ENCODE measurements at places on chromosomes 4 and X.
A peak's percentile ranks its signal among the peaks of the same experiment; 100 is the strongest.

DNA sequence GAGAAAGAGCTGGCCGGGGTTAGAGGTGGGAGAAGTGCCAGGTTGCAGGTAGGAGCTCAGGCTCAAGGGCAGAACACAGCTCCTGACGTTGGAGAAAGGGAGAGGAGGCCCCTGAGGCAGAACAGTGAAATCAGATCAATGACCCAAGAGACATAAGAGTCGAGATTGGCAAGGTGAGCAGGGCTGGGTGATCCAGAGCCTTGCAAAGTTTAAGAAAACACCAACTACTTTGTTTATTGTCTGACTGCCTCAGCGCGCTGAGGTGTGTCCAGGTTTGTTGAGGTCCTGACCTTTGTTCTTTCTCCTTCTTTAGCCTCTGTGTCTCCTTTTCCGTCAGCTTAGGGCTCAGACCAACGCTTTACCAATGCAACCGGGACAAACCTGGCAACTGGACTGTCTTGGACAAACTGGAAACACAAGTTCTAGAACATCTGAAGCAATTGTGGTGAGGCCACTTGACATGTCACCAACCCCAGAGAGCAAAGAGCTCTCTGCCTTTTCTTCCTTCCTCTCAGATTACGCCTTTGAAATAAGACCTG is 28.3 kb downstream of the CHRNA9 start:
- DNase-seq: no peak

GRCh38 chr4:34181311-34181841 is 2062.9 kb downstream of the ARAP2 start:
- peak; percentile 96 for DNase-seq

- no peak for DNase-seq
Observed at GRCh38 chr4:1772853-1773538, 20.1 kb upstream of the FGFR3 start.

DNA sequence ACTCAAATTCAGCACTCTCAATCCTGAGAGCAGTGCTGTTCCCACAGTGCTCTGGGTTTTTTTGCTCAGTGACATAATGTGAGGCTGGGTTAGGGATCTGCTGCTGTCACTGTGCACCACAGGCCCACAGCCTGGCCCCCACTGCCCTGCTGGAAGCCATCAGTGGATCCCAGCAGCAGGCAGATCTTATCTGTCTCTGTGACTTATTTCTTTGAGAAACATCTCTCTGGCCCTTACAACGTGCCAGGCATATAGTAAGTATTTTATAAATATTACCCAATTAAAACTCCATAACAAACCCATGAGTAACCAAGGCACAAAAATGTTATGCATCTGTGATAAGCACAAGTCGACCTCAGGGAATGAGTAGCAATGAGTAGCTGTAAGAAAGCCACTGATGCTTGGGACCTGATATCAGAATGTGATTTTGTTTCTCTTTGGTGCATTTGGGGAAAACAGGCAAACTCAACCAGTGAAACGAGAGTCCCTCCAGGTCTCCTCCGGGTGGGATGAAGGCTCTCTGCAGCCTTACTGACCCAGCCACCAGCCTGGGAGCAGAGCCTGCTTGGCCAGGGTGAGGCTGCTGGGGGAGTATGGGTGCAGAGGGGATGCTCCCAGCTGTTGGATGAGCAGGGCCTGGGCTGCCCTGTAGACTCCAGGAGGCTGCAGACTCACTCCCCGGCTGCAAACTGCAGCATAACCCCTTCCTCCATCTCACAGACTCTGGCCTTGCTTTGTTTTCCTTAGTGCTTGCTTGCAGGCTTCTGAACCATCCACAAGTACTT is 172.7 kb upstream of the LNX1 start:
- DNase-seq: peak; percentile 96

- DNase-seq: peak; percentile 52
Observed at GRCh38 chr4:127211650-127212560, 420.9 kb upstream of the INTU start.

DNA sequence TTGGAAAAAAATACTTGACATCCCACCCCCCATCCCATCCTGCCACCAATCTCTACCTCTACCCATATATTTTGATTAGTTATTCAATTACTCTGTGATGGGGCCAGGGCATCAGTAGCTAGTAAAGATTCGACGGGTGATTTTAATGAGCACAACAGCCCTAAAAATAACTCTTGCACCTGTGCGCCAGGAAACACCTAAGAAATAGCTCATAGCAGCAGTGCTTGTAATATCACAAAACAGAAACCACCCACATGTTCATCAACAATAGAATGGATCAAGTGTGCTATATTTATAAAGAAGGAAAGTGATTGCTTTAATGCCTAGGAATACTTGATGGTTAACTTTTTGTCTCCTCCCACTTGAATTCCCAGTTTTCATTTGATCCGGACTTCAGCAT is 225.6 kb upstream of the LCORL start:
- DNase-seq: no peak

DNA sequence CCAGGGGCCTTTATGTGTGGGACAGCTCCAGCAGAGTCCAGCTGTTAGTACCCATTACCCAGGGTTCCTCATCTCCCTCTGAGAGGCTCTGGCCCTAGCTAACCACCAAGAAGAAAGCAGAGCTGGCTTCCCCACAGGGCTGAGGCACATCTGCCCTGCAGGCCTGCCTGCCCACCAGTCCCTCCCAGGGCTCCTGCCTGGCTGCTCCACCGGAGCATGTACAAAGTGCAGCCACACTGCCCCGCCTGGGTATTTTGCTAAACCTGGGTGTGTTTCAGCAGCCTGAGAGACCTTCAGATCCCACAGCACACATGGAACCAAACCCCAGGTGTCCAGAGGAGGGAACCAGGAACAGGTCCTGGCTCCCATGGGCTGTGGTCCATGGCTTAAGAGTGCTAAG is 500.4 kb upstream of the KLHL4 start:
- DNase-seq: no peak

DNA sequence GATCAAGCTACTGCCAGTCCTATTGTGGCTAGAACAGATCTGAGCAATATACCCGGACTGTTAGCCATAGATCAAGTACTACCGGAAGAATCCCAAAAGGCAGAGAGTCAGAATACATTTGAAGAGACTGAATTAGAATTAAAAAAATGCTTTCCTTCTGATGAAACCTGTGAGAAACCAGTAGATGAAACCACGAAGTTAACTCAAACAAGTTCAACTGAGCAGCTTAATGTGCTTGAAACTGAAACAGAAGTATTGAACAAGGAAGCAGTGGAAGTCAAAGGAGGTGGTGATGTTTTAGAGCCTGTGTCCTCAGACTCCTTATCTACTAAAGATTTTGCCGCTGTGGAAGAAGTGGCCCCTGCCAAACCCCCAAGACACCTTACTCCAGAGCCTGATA is 46.8 kb downstream of the WDR44 start:
- peak; percentile 15 for DNase-seq
